Smooth muscle cell of the umbilical artery (primary cell): ENCODE measurements at places on chromosomes 12 and 14. TPM values are rescaled to one million over a fixed set of nuclear protein-coding genes. Genes with fewer than 3 reads are reported as not detected.

The SERPINA12 gene
- not detected in 2 replicates for total RNA-seq

The NUP107 gene
- 23.5 and 71.8 TPM in 2 replicates for total RNA-seq

The PTPRQ gene
- total RNA-seq = 2.4 and 2.9 TPM in 2 replicates

The FNTB gene
- total RNA-seq = 16.6 and 19.3 TPM in 2 replicates

The KRT71 gene
- total RNA-seq = not detected in 2 replicates
